GM13977 (cell line): ENCODE measurements at places on chromosomes 7 and 10.
A peak's percentile ranks its signal among the peaks of the same experiment; 100 is the strongest.

DNA sequence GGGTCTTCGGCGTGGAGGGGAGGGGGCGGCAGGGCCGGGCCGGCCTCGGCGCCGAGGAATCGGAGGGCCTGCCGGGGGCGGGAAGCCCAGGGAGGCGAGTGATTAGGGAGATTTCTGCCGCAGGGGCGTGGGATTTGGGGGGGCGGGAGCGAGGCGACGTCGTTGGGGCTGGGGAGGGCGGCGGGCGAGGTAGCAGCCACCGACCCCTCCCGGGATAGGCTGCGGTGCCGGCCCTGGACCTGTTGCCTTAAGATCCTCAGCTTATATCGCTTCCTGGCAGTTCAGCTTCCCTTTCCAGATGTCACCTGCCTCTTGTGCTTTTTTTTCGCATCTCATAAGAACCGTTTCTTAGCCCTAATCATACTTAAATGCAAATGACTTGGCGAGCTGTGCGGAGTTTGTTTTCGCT is 655 bp downstream of the LMTK2 start:
- no peak for DNase-seq

GRCh38 chr10:96366508-96366907 is 7.7 kb upstream of the OPALIN start:
- DNase-seq = no peak

DNA sequence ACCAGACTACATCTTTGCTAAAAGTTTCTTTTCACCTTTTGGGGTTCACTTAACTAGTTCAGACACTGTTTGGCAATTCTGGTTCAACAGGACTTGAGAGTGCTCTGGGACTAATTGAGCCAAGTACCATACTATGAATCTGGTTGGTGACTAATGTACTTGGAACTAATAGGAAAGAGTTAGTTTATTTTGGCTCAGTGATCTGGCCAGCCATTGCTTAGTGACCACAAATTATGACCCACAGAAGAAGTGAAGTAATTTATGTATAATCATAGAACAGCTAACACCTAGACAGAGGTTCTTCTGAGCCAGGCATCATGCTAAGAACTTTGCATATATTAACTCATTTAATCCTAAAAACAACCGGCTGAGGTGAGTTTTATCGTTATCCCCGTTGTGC is 126.5 kb upstream of the JCAD start:
- DNase-seq = no peak

DNA sequence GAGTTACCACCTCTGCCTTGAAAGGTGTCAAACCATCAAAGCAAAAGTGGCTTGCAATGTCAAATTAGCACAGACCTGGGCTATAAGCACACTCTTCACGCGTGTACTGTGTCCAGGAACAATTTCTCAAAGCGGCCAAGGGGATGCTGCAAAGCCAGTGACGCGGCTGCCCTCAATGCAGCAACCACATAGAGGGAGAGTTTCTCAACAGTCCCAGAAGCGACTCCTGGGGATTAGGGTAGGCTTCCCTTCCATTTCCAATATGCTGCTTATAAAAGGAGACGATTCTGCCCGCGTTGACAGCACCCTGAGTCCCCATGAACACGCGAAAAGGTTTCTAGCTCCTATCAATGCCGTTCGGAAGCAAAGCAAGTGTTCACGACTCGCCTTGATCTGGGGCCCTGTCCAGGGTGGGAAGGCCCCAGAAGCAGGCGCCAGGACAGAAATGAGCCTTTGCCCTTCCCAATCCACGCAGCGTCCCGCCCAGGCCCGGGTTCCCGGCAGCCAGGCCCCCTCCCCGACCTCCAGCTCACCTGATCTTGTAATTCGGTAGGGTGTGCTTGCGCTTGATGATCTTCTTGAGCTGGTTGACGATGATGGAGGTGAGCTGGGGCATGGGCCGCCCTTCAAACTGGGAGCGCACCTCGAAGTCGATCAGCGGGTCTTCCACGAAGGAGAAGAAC is 1.3 kb downstream of the PDZD8 start:
- peak; percentile 43 for DNase-seq

GRCh38 chr7:93006480-93007095 is 111.2 kb downstream of the SAMD9 start:
- no peak for DNase-seq

DNA sequence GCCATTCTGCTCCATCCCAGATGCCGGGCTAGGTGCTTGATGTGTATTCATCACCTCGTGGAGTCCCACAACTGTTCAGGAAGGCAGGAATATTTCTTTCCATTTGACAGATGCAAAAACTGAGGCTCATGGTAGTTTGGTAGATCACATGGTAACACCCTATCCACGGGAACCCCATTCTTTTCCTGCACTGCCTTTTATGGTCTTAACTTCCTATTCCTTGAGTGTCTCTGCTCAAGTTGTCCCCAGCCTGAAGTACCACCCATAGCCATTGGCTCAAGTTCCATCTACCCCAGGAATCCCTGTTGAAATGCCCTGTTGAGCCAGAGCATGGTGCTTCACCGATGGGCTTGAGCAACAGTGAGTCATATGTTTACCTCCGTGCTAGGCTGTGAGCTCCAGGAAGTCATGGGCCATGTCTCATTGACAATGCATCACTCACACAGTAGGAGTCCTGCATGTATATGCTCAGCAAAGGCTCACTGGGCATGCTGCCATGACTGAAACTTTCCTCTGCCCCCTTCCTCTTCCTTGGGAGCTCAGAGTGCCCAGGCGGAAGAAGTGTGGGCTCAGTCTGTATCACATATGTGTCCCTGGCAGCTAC is 71.7 kb upstream of the ADAM12 start:
- no peak for DNase-seq

GRCh38 chr10:131453721-131454634 is 142.5 kb upstream of the TCERG1L start:
- no peak for DNase-seq

GRCh38 chr10:130809761-130810515 is 501.6 kb downstream of the TCERG1L start:
- no peak for DNase-seq

DNA sequence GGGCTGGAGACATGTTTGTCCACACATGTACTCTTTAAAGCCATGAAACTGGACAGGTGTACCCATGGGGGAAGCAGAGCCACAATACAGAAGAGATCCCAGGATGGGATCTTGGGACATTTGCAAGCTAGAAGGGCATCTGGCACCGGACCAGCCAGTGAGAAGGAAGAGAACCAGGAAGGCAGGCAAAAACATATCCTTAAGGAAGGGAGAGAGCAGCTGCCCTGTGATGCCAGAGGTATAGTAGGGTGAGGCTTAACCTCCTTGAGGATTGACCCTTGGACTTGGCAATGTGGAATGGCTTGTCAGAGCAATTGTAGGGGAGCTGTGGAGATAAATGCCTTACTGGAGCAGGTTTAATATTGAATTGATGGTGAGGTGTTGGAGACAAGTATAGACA is 17.9 kb upstream of the SUV39H2 start:
- no peak for DNase-seq

- no peak for DNase-seq
These were observed 1.6 kb downstream of the NUP42 start for GRCh38 chr7:23183279-23184012.

- DNase-seq = no peak
These were observed 141.7 kb downstream of the PCLO start for GRCh38 chr7:83021032-83021431.

DNA sequence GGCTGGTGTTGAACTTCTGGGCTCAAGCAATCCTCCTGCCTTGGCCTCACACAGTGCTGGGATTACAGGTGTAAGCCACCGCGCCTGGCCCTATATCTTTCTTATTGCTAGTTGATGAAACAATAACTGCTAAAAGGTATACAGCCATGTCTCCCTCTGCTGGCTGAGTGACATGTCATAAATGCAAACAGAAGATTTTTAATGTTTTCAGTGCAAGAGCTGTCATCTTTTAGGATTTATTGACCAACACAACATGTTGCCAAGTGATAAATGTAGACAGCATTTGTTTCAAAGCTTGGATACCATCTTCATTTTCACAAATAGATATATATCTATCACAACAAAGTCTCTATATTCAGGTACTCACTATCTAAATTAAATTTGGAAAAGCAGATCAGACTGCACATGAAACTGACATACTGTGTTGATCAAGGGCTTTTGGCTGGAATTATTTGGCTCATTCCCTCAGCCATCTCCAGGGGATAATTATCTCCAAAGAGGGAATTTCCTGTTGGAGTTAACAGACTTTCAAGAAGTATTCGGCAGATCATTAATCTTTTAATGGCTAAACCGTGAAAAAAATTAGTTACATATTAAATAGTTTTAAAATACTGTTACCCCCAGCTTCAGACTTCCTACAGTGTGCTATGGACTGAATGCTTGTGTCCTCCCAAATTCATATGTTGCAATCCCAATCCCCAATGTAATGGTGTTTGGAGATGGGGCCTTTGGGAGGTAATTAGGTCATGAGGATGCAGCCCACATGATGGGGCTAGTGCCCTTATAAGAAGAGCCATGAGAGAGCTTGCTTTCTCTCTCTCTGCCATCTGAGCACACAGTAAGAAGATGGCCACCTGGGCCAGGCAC is 41.3 kb upstream of the SRPK2 start:
- DNase-seq = peak; percentile 54

- DNase-seq = no peak
These were observed 376.2 kb upstream of the SEMA3C start for GRCh38 chr7:81294897-81295515.

DNA sequence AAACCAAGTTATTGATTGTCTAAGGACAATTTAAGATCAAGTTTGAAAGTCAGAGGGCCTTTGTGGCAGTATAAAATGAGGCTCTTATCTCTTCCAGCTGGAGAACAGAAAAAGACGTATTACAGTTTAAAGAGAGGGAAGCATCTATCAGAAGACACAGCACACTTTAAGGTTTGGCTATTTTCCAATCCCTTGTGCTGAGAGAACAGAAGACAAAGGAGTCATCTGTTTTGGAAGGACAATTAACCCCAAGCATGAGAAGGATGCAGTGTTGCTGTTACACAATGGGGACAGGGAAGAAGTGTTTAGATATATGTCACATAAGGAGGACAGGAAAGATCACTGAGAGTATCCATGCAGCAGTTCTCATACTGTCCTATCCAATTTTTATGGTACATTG is 1224.2 kb upstream of the SORCS1 start:
- DNase-seq = no peak

DNA sequence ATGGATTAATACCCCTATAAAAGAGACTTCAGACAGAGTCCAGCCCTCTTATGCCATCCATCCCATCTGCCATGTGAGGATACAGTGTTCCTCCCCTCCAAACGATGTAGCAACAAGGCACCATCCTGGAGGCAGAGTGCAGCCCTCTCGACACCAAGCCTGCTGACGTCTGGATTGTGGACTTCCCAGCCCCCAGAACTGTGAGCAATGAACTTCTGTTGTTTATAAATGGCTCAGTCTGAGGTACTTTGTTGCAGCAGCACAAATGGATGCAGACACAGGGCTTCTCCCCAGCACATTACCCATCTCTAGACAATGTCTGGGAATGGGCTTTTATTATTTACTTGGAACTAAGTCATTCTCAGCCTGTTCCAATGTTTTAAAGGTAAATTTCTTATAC is 195.6 kb downstream of the WDR37 start:
- no peak for DNase-seq

DNA sequence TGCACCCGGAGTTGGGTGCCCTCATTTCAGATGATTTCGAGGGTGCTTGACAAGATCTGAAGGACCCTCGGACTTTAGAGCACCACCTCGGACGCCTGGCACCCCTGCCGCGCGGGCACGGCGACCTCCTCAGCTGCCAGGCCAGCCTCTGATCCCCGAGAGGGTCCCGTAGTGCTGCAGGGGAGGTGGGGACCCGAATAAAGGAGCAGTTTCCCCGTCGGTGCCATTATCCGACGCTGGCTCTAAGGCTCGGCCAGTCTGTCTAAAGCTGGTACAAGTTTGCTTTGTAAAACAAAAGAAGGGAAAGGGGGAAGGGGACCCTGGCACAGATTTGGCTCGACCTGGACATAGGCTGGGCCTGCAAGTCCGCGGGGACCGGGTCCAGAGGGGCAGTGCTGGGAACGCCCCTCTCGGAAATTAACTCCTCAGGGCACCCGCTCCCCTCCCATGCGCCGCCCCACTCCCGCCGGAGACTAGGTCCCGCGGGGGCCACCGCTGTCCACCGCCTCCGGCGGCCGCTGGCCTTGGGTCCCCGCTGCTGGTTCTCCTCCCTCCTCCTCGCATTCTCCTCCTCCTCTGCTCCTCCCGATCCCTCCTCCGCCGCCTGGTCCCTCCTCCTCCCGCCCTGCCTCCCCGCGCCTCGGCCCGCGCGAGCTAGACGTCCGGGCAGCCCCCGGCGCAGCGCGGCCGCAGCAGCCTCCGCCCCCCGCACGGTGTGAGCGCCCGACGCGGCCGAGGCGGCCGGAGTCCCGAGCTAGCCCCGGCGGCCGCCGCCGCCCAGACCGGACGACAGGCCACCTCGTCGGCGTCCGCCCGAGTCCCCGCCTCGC is at the start of gene EGFR:
Gene EGFR, plus strand, starts transcription at position 657 of the 830 bp plus-strand sequence. CDS start 261 bp downstream, outside the sequence.
- no peak for DNase-seq

GRCh38 chr7:19407270-19407669 is 262.0 kb upstream of the FERD3L start:
- peak; percentile 8 for DNase-seq

GRCh38 chr7:86925221-86925620 is 134.2 kb downstream of the ELAPOR2 start:
- DNase-seq = no peak

DNA sequence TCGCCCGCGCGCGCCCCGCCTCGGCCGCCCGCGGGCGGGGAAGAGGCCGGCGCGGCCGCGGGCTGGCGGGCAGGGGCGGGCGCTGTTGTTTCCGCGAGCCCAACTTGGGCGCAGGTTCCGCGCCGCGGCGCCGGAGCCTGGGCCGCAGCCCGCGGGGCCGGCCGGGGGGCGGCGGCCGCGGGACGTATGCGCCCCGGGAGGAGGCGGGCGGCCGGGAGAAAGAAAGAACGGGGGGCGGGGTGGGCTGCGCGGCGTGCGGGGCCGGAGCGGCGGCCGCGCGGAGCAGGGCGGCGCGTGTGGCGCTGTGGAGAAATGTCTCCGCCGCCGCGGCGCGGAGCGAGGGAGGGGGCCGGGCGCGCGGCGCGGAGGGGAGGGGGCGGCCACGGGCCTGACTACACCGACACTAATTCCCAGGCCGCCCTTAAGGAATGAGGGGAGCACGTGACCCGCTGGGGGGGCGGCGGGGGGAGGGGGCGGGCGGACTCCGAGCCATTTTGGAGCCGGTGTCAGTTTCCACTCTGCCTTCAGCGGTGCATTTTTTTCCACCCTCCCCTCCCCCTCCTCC is at the start of gene BMI1:
Gene BMI1, plus strand, starts transcription at position 509 of the 565 bp plus-strand sequence. CDS start 5,351 bp downstream, outside the sequence.
- DNase-seq = peak; percentile 84

GRCh38 chr10:44766631-44767030 is 144.5 kb upstream of the TMEM72 start:
- DNase-seq = no peak

GRCh38 chr7:145860809-145861208 is 255.8 kb upstream of the CNTNAP2 start:
- no peak for DNase-seq

DNA sequence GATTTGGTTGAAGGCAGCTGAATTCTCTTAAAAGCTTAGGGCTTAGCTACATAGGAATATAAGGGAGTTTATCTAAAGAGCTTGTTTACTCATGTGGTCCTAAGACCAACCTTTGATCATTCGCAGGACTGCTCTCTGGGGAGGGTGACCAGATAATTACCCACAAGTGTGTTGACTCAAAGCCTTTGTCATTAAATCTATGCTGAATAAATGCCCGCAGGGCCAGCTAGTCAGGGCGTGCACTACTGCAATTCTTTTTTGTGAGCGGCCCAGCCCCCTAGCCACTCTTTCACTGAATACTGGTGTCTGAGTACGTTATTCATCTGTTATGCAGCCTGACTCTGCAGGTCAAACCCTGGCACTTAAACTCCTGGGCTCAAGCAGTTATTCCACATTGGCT is 69.6 kb downstream of the AKAP9 start:
- DNase-seq = no peak
